NCI-H1417 (cell line): ENCODE measurements at places on chromosomes 16 and 17.

DNA sequence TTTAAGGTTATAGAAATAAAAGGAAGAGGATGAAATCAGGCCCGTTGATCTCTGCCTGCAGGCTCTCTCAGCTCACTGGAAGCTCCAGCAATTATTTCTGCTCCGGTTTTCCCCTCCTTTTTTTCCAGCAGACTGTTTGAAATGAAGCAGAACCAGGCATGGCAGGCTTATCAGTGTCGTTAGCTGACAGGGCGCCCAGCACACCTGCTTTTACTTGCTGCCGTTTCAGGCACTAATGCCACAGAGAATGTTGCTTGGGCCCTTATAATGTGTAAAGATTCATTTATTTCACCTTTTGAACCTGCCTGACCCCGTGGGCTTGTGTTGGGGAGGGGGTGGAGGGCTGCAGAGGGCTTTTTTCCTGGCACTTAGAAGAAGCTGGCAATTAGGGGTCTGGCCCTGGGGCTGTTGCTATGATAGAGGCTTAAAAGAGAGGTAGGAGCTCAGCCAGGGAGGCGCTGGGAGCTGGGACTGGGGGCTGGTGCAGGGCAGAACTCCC is 108.1 kb downstream of the IRX3 start:
- peak; percentile 76 for DNase-seq

- no peak for DNase-seq
Observed at GRCh38 chr16:19527161-19527560, 3.4 kb downstream of the CCP110 start.

- no peak for DNase-seq
Observed at GRCh38 chr17:52660692-52661091, 502.2 kb upstream of the CA10 start.

DNA sequence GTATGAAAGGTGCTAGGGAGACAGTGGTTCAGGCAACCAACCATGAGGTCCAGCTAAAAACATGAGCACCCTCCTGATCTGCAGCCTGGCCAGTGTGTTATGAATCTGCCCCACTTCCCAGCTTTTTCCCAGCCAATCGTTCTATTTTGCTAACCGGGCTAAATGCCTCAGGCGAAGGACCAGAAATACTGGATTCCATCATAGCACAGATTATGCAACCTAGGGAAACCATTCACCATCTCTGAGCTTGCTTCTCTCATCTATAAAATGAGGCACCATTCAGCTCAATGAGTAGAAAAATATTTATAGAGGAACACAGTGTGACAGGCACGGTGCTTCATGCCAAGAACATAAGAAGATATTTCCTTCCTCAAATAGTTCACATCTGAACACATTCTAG is 45.2 kb upstream of the NUDT7 start:
- DNase-seq: no peak

DNA sequence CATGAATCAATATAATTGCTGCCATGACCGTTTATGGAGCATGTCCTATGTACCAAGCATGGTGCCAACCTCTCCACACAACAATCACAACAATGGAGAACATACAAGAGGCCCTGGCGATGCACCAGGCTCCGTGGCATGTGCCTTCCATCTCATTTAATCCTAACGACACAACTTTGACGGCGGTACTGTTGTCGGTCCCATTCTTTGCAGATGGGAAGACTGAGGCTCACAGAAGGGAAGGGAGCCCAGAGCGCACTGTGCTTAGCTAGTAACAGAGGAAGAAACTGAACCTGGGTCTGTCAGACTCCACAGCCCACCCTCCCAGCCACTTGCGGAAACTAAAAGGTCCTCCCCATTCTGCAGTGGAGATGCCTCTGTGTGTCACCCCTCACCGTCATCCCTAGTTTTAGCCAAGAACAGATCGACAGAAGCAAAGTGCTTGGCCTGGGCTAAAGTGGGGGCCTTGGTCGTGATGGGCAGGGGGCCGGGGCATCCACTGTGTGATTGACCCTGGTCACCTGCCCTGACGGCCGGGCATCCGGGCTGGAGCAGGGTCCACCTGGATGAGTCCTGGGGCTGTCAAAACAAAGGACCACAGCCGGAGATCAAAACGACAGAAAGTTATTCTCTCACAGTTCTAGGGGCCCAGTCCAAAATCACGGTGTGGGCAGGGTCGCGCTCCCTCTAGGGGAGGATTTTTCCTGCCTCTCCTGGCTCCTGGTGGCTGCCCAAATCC is 183.9 kb downstream of the C16orf95 start:
- DNase-seq: no peak

- peak; percentile 51 for DNase-seq
Observed at GRCh38 chr16:29806641-29807425, 504 bp downstream of the MAZ start.
